ENCODE measurements at places on chromosomes 5 and 9. TPM values are rescaled to one million over a fixed set of nuclear protein-coding genes. Genes with fewer than 3 reads are reported as not detected.

GRCh38 chr9:14314929-14315874, 1.3 kb upstream of the NFIB start:
- peak; percentile 92 for DNase-seq

DNA sequence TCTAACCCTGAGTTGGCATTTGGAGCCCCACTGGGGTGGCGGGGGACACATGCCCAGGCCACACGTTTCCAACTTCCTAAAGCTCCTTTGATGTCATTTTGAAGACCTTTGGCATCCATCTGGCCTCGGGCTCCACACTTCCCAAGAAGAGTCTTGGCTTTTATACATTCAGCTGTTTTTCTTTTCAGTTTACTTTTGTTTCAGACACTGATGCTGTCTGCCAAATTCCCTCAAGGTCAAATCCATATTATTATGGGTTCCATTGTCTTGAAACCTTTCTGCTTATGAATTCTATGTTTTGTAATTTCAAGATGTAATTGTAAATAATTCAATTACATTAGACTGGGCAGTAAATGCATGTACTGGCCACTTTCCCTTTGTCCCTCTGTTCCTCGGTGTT, 23.7 kb upstream of the NFIB start:
- DNase-seq = no peak

- DNase-seq = no peak
Measured at GRCh38 chr9:3981897-3982296, 318.0 kb downstream of the GLIS3 start.

DNA sequence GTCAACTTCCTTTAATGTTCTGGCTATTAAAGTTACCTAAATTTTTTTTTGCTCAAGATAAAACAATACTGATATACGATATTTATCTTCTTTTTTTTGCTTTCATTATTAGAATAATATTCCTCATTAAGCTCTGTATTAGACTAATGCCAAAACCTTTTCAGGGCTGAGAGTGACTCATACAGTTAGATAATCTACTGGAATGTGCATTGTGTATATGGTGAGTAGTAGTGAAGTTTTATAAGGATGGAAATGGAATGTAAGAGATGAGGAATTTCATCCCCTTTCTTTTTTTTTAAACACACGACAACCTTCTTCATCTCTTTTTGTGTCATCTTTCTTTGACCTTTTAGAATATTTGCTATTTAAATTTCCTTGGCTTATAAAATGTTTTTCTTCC, 268.6 kb downstream of the ISL1 start:
- no peak for DNase-seq

DNA sequence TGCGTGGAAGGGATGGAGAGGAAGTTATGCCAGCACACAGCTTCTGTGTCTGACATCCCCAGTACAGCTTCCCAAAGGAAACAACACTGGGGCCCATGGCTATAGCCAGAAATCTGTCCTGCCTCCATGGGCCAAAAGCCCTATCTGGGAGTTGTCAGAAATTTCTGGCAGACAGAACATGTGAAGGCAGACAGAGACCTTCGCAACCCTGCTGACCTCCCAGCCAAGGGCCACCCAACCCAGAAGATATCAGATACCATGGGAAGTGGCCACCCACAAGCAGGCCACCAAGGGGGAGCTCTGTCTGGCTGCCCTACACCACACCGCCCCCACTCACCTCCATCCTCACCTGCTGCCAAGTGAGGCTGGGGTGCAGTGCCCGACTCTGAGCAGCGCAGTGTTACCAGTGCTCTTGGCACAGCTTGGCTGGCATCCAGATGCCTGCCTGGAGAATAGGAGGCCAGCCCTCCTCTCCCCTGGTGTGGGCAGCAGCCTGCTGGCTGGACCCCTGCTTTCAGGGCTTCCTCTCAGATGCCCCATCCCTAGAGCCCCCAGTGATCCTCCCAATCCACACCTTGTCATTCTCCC, 61.6 kb upstream of the NEURL1B start:
- no peak for DNase-seq

DNA sequence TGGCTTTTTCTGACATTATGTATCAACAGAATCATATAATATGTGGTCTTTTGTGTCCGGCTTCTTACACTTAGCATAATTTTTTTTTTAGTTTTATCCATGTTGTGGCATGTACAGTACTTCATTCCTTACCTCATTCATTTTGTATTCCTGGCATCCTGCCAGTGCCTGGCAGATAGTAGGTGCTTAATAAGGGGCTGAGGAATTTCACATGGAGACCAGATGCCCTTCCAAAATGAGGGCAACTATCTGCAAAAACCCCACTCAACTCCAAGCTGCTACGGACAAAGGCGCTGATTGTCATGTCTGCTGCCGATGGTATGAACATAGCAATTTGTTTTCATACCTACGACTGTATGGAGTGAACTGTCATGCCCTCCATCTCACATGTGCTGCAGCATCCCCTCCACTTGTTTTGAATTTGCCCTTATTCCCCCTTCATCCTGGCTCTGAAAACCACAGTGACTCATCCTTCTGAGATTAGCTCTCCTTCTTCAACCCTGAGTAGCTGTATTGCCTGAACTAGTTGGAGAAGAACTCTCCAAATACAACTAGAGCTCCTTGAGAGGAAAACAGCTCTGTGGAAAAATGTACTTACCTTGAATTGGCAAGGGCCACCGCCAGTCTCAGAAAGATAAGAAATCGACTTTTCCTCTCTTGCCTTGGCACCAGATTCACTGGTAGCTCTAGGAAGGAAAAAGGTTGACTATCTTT, 41.3 kb upstream of the FOXE1 start:
- peak; percentile 42 for DNase-seq

- DNase-seq = no peak
Measured at GRCh38 chr5:127865273-127865672, 162.1 kb downstream of the CCDC192 start.

- DNase-seq = no peak
Measured at GRCh38 chr5:97888439-97888838, 705.4 kb upstream of the RIOK2 start.

DNA sequence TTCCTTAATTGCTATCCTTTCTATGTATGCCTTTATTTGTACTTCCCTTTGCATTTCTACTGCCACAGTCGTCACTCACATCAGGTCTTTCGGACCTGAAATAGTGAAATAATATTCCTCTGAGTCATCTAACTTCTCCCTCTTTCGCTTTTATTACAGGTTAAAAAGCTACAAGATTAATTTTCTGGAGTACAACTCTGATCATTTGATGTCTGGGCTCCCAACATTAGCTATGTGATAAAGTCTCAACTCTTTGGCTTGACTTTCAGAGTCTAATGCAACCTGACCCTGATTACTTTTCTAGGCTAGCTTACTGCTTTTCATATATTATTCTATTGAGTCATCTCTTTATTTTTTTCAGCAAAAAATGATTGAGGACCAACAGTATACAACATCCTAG, 638.8 kb upstream of the WWC1 start:
- no peak for DNase-seq

DNA sequence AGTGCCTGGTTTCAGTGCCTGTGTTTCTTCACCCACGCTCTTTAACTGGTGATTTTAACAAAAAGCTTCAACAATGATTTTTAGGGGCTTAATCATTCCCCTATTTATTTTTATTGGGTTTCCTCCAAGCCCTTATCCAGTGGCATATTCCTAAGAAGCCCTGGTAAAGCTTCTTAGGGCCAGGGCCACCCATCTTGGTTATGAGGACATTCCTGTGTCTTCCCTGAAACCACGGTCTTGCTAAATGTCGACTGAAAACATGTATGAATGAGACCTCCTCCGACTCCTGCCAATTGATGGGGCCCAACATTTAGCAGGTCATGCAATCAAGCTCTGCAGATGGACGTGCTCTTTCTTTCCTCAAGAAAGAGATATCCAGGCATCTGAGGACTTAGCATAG, 13.7 kb upstream of the CARTPT start:
- no peak for DNase-seq

DNA sequence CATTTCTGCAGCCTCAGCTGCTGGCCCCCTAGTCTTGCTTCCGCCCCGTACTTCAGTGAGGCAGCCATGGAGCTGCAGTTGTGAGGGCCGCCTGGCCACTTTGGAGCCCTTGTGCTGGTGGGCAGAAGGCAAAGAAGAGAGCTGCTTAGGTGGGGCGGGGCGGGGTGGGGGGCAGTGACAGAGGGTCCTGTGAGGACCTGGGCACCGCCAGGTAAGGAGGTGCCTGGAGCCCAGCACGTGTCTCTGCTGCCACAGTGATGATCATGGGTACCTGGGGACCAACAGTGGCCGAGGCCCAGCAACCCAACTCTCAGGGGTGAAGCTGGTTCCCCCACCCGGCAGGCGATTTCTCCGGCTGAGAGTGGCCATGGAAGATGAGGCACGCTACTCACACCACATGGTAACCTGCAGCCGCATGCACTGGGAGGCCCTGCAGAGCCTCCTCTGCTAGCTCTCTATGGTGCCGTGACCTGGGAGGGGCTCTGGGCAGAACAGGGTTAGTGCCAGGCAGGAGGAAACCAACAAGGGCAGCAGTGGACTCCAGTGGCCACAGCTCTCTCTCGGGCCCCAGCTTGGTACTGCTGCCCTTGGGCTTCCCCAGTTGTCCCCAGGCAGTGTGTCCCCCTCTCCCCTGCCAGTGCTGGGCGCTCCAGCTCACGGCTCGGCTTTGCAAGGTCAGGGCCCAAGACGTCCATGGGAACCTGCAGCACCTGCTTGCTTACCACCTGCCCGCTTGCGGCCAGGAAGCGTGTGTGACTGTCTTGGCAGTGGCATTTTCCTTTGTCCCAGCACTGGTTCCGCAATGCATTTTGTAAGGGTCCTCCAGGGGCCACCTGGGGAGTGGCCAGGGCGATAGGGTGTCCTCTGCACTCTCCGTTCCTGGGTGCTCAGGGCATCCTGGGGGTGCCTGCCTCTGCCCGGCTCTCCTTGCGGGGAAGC, 24.0 kb downstream of the NDUFS6 start:
- DNase-seq = no peak

DNA sequence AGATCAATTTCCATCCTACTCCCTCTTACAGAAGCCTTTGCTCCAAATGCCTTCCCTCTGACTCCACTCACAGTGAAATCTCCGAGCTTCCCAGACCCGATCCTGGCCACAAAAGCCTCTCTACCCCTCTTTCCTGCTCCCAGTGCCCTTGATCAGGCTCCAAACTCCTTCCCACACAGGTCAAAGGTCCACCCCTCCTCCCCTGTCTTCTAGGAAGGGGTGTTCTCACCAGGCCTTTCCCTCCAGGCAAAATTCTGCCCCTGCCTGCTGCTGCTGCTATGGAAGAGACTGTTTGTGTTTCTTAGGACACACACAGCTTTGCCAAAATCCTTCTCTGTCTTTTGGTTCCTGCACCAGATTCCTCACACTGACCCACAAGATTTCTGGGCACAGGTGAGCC, 85.8 kb upstream of the ALDH1A1 start:
- DNase-seq = peak; percentile 47

- no peak for DNase-seq
Measured at GRCh38 chr5:84259283-84260045, 125.2 kb downstream of the EDIL3 start.

- DNase-seq = no peak
Measured at GRCh38 chr9:94907264-94907936, 180.9 kb downstream of the AOPEP start.

DNA sequence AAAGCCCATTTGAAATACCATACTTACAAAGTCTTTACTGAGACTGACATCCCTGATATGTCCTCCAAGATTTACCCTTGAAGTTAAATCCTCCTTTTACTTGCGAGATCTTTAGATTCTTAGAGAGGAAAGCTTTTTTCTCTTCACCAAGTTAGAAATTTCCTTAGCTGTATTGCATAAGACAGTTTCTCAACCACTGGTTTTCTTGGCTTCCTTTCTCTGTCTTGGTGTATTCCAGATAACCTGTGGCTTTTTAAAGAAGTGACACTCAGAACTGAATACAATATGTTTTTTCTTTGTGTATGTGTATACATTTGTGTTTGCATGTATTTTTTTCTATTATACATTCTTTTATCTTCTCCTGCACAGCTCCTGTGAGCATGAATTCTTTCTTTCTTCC, 65.0 kb downstream of the SNCAIP start:
- DNase-seq = no peak

- DNase-seq = no peak
Measured at GRCh38 chr5:6360323-6361072, 17.8 kb downstream of the MED10 start.

GRCh38 chr5:14976486-14976885, 104.9 kb upstream of the ANKH start:
- DNase-seq = no peak

DNA sequence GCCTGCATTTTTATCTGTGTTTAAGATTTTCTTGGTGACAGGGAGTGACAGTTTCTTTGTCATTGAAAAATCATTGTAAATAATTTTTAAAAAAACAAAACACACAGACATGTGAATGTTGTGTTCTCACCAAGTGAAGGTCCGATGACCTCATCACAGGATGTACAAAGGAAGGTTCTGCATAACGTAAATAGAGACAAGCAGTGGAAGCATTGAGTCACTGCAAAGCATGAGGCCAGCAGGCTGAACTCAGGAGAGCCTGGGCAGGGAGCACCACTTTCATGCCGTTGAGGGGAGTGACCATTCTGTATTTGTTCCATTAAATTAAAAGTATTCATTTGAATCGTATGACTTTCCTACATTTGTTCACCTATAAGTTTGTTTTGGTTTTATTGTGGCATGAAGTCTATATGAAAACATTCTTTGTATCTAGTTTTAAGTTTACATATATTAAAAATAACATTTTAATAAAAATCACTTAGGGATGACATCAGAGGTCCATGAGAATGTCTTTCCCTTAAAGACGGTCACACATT, 70.4 kb upstream of the TLE1 start:
- peak; percentile 28 for DNase-seq

- DNase-seq = no peak
Measured at GRCh38 chr9:70883056-70883455, 238.4 kb downstream of the TRPM3 start.

- DNase-seq = no peak
Measured at GRCh38 chr9:95336281-95336680, 18.8 kb upstream of the FANCC start.

DNA sequence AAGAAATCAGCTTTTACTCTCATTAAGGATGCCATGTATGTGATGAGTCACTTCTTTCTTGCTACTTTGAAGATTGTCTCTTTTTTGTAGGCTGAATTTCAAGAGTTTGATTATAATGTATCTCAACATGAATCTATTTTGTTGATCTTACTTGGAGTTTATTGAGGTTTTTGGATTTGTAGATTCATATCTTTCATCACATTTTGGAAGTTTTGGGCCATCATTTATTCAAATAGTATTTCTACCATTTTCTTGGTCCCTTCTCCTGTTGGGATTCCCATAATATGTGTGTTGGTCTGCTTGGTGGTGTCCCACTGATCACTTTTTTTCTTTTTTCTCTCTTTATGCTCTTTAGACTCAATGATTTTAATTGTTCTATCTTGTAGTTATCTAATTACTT, 116.3 kb downstream of the CNTLN start:
- no peak for DNase-seq

GRCh38 chr5:151718646-151719045, 31.9 kb upstream of the SPARC start:
- DNase-seq = no peak

GRCh38 chr5:176773408-176774035, 36.8 kb upstream of the UNC5A start:
- DNase-seq = no peak

The CARTPT gene
- total RNA-seq = 0.23 TPM

The EXD3 gene
- total RNA-seq = 47.6 TPM

The MARCHF11 gene
- not detected for total RNA-seq

The SLC36A3 gene
- not detected for total RNA-seq

The HAPLN1 gene
- total RNA-seq = 0.58 TPM

The IL7R gene
- total RNA-seq = 34.0 TPM

The OTP gene
- total RNA-seq = not detected

The C5orf52 gene
- not detected for total RNA-seq

The TLX3 gene
- not detected for total RNA-seq

The KCNN2 gene
- 0.17 TPM for total RNA-seq

The SOX30 gene
- total RNA-seq = 0.09 TPM

The IL4 gene
- total RNA-seq = not detected

The IDNK gene
- 6.1 TPM for total RNA-seq

The AKNA gene
- 41.0 TPM for total RNA-seq

The SPATA24 gene
- 7.3 TPM for total RNA-seq

The TIMD4 gene
- total RNA-seq = 0.29 TPM

Measured in mucosa of gallbladder (tissue), 1 donor.